Upper lobe of left lung (tissue), 6 donors: ENCODE measurements at places on chromosomes 6 and 20. TPM values are rescaled to one million over a fixed set of nuclear protein-coding genes. Genes with fewer than 3 reads are reported as not detected.

- DNase-seq: no peak
Measured at GRCh38 chr6:42226161-42226611, 8.5 kb upstream of the MRPS10 start.

DNA sequence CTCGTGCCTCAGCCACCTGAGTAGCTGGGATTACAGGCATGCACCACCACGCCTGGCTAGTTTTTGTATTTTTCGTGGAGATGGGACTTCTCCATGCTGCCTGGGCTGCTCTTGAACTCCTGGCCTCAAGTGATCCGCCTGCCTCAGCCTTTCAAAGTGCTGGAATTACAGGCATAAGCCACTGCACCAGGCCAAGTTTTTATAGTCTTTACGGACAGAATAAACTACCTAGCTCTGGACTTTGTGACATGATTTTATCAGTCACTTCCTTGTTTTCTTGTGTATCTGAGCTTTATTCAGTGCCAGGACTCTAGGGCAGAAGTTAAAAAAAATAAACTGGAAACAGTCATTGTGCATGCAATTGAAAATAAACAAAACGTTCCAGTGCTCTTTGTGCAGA, 46.7 kb upstream of the RALGAPA2 start:
- no peak for DNase-seq

DNA sequence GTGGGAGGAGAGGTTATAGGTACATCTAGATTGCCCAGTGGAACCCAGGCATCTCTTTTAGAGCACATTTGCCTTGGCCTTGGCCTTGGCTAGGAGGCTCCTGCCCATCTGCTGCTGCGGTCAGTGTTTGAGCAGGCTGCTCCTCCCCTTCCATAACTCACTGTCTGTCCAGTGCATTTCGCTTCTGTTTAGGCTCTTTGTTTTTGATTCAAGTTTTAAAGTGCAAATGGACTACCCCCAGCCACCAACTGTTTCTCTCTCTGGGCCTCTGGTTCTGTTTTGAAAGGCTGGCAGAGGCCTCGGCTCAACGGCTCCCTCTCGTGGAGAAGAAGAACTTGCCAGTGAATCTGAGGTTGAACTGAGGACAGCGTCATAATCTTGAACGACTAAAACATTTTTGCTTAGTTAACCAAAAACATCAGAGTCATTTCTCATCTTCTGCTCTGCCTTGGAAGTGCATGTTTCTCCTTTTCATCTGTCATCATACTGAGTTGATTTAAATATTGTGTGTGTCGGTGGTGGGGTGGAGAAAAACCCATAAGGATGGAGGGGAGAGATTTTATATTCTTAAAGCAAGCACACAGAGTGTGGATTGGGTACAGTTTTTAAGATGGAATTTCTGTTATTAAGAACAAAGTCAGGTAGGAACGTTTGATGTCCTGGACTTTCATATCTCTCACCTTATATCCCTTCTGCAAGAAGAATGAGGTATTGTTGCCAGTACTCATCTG, 171.4 kb downstream of the DTNBP1 start:
- peak; percentile 69 for DNase-seq

DNA sequence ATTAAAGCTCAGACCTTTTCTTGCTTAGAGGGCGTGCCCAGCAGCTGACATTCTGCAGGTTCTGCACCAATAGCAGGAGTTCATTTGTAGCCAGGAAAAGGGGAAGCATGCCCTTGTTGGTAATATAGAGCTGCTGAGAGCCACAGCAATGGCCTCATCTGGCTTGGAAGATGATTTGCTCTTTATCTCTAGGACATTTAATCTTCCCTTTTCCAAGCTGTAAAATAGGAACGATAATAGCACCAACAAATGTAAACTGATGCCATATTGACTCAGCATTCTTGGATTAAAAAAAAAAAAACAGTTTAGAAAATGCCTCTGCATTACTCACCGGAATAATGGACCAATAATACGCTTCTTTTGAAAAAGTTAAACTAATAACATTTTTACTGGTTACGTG, 93.4 kb upstream of the SLC2A12 start:
- no peak for DNase-seq

GRCh38 chr20:6053776-6054688, at the start of gene LRRN4:
Gene LRRN4 (minus strand): TSS chr20:6054060. CDS start chr20:6052799, 1,261 bp downstream.
- peak; percentile 58 for DNase-seq

DNA sequence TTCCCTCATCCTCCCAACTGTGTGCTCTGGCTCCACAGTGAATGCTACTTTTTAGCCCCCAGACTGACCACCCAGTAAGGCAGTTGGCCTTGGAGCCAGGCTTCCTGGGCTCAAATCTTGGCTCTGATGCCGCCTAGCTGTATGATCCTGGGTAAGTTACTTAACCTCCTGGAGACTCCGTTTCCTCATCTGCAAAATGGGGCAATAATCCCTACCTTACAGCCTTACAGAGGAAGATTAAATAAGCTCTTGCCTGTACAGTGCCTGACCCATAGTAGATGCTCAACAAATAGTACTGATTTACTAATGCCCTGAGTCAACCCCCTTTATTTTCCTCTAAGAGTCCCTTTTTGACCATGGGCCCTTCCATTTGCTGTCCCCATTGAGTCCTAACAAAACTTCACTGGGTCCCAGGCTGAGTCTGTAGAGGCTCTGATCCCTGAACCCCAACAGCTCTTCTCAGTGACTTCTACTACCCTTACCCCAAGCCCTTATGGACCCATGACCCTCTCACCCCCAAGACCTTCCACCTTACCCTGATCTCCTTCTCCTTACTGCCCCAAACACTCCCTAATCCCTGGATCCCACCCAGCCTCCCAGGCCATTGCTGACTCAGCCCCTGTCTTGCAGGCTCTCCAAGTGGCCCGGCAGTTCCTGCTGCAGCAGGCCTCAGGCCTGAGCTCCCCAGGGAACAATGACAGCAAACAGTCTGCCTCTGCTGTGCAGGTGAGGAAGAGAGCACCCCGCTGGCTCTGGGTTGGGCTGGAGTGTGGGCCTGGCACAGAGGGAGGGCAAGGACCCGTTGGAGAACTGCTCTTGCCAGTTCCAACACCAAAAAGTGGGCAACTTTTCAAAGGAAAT, 31.4 kb downstream of the FOXP4 start:
- no peak for DNase-seq

The PAQR8 gene
- total RNA-seq: 21.6 TPM

The NELFCD gene
- 46.4 TPM for total RNA-seq

The TSBP1 gene
- not detected for total RNA-seq
